Astrocyte (in vitro differentiated cells and primary cell): ENCODE measurements at places on chromosomes 7 and 10.
A peak's percentile ranks its signal among the peaks of the same experiment; 100 is the strongest.

DNA sequence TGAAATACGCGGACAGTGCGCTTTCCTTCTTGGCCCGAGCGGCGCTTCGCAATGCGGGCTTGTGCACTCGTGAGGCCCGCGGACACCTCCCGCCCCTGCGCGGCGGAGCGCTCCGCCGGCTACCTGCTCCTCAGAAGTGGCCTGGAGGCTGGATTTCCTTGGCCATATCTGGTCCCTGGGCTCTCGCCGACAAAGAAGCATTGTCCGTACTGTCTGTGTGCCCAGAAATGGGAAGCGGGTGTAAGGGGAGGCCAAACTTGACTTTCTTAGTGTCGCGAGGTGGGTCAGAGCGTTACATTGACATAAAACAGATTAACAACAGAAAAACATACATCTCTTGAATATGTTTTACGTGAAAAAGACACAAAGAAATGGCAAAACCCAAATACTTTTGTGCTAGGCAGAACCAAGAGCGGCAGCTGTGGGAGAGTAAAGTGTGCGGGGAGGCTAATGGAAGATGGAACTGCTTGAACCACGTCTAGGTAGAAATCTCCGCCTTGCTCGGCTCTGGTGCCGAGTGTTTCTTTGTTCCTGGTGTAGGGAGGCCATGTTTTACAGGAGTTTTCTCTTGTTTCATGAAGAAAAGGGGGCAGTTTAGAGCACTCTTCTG lies 1.4 kb downstream of the LANCL2 start:
- H3K27ac ChIP-seq = peak overlapping the region; percentile 99
- H3K4me1 ChIP-seq = peaks cover 21% of the 10 kb centered on the region
- no peak for DNase-seq
- H3K27me3 ChIP-seq = no peaks in the 10 kb centered on the region

- peaks cover 8% of the 10 kb centered on the region for H3K4me1 ChIP-seq
- peak within 1 kb of the TSS; percentile 98 for H3K4me3 ChIP-seq
- H3K27me3 ChIP-seq = no peaks in the 10 kb centered on the region
- peak within 1 kb of the TSS; percentile 93 for H3K27ac ChIP-seq
- DNase-seq = peak; percentile 90
Measured at GRCh38 chr7:64313740-64314491, at the start of gene ZNF736. TSS of gene ZNF736 (plus strand) at chr7:64313961. CDS start at chr7:64314151, 190 bp downstream.

- no peak overlapping the region for H3K27ac ChIP-seq
- H3K36me3 ChIP-seq = no peaks in the 10 kb centered on the region
- peaks cover 11% of the 10 kb centered on the region for H3K27me3 ChIP-seq
- H3K4me3 ChIP-seq = no peak overlapping the region
Measured at GRCh38 chr10:129897871-129898626, 66.0 kb downstream of the EBF3 start.

DNA sequence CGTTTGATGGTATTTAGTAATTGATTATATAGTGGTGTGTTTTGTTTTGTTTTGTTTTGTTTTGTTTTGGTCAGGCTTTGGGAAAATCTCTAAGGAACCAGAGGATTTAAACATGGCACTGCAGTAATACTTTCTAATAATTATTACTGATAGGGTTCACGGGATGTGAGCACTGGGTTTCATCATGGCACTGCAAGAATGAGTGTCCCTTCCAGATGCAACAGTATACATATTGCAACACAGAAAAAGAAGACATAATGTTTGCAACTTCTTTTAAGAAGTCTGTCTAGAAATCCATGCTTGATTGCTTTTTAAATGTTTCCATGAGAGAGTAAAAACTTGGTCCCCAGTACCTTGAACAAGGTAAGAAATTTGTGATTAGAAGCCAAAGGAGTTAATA lies 2.2 kb upstream of the CDCA7L start:
- H3K27ac ChIP-seq = no peak overlapping the region
- no peaks in the 10 kb centered on the region for H3K36me3 ChIP-seq
- no peak overlapping the region for H3K4me3 ChIP-seq
- H3K27me3 ChIP-seq = peaks cover 2% of the 10 kb centered on the region
- H3K4me1 ChIP-seq = peaks cover 17% of the 10 kb centered on the region

DNA sequence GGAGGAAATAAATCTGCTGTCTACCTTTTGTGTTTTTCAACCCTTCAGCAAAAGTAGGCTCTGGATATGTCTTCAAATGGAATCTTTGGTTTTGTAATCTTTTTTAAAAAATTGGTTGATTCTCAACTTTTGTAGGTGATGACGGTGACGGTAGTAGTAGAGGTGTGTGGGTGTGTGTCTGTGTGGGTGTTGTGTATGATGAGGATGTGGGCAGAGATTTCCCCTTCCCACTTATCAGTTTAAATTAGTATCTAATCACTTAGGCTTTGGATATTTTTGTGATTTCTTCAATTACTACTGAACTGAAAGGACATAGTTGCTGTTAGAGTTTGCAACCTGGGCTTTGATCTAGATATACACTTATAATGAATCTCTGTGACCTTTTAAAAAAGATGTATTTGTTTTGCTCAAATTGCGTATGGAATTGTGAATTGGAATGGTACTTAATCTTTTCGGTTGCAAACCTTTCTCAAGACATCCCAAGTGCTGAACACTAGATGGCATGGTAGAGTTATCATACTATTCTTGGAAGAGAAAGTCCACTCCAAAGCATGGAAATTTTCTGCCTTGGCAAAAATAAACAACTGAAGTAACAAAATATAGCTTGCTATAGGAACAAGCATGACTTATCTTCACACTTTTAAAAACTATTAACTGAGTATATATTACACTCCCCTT lies 51.9 kb upstream of the A1CF start:
- no peaks in the 10 kb centered on the region for H3K4me1 ChIP-seq
- H3K36me3 ChIP-seq = no peaks in the 10 kb centered on the region
- H3K4me3 ChIP-seq = no peak overlapping the region

GRCh38 chr10:121525251-121526134 lies 72.8 kb downstream of the FGFR2 start:
- H3K4me1 ChIP-seq = peaks cover 12% of the 10 kb centered on the region
- no peaks in the 10 kb centered on the region for H3K36me3 ChIP-seq
- no peak for DNase-seq
- H3K27me3 ChIP-seq = peaks cover 2% of the 10 kb centered on the region

GRCh38 chr7:73434701-73435069 lies 1.1 kb downstream of the FZD9 start:
- H3K4me1 ChIP-seq = peaks cover 10% of the 10 kb centered on the region
- H3K4me3 ChIP-seq = no peak overlapping the region
- H3K27ac ChIP-seq = no peak overlapping the region
- H3K36me3 ChIP-seq = peaks cover 4% of the 10 kb centered on the region
- H3K27me3 ChIP-seq = no peaks in the 10 kb centered on the region
- no peak for DNase-seq

DNA sequence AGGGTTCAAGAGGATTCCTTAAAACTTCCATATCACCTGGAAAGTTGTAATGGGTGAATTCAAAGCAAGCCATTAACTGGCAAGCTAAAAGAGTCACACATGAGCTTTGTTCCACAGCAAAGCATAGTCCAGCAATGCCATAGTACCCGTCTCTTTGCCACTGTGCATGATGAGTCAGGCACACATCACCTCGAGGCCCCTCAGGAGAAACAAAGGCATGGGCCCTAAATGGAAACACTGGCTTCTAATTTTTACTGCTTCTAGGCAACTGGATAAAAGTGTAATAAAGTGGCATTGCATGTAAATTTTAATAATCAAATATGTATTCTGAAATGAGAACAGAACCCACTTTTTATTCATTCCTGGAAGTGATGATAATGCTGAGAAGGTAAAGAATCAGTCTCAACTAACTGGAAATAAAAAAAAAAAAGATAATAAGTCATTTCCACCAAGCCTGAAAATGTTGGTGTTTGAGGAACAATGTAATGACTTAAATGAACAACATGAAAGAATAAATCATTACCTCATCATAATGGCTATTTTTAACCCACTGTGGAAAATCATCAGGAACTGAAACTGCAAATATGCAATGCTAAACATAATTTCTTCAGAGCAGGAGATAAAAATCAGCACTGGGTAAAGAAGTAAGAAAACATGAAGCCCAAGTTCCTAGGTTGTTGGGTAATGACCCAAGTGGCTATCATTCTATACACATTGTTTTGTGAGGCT lies 104.9 kb downstream of the CDK6 start:
- peaks cover 20% of the 10 kb centered on the region for H3K4me1 ChIP-seq
- H3K27ac ChIP-seq = peak overlapping the region; percentile 53
